Panc1 (cell line): ENCODE measurements at places on chromosomes 4 and X.

GRCh38 chr4:177100307-177100706 is 209.4 kb upstream of the NEIL3 start:
- no peak for DNase-seq

DNA sequence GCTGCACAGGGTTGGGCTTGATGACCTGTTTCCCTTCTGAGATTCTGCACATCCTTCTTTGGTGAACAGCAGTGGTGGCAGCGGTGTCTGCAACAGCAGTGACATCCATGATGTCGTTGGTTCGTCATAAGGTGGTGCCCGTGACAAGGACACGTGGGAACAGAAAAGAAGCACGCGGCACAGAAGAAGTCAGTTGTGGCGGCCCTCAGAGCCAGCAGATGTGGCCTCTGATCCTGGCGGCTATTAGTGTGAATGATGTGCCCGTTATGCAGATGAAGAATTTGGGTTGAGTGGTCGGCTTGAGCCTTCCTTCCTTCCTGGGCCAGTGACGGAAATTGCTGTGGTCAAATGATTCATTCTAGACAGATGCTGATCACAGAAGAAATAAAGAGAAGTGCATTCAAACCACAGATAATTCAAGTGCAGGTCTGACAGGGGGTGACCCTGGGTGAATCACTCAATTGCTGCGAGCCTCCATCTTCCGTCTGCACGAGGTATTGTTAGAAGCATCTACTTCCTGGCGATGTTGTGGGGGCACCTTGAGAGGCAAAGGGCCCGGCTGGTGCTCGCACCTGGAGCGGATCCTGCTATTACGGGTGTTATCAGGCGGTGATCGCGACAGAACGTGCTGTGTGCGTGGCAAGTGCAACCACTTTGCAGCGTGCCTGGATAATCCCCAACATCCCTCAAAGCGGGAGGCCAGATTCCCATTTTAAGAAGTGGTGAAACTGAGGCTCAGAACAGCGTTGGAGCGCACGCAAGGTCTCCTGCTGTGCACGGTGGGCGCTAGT is 215.2 kb upstream of the PSAPL1 start:
- DNase-seq = no peak

DNA sequence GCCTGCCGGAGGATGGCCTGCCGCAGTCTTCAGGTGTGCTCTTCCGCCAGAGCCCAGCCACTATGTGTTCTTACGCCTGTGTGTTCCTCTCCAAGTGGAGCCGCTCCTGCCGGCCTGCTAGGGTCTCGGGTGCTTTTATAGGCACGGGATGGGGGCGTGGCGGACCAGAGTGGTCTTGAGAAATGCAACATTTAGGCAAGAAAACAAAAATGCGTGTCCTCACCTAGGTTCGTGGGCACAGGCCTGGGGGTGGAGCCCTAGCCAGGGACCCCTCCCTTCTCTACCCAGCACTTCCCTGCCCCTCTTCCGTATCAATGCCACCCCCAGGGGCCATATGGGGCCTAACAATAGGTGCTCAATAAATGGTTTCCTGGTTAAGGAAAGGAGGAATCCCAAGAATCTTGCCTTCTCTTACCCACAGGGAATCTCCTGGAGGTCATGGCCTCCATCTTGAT is 34.4 kb upstream of the LRBA start:
- no peak for DNase-seq

GRCh38 chr4:83331956-83332355 is 2.7 kb downstream of the HPSE start:
- no peak for DNase-seq

GRCh38 chr4:176084769-176085168 is 19.1 kb downstream of the WDR17 start:
- DNase-seq = no peak

GRCh38 chr4:46254788-46255187 is 130.9 kb upstream of the GABRG1 start:
- no peak for DNase-seq

DNA sequence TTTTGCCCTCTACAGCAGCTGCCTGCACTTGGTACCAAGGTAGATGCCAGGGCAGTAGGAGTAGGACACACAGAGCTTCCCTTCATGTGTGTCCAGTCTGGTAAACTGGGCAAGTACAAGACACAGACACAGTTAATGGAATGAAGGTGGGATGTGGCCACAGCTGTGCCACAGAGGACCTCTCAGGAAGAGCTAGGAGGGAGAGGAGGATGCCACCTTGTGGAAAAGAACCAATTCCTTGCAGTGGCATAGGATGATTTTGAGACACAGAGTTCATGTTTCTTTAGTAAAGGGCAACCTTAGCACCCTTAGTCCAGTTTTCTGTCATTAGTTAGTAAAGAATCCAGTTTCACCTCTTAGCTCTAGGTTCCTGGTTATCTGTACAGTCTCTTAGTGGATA is 36.3 kb upstream of the TBC1D14 start:
- DNase-seq = no peak

DNA sequence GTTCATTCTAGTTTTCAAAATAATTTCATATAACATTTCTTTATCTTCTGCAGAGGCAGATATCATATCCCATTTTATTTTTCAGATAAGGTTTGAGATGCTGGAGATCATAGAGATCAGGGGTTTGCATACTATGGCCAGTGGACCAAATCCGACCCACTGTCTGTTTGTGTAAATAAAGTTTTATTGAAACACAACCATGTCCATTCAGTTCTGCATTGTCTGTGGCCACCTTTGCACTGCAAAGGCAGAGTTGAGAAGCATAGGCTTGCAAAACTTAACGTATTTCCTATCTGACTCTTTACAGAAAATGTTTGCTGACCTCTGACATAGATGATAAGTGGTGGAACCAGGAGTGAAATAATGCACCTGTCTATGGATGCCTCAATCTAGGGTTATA is 63.9 kb upstream of the SOD3 start:
- DNase-seq = no peak

DNA sequence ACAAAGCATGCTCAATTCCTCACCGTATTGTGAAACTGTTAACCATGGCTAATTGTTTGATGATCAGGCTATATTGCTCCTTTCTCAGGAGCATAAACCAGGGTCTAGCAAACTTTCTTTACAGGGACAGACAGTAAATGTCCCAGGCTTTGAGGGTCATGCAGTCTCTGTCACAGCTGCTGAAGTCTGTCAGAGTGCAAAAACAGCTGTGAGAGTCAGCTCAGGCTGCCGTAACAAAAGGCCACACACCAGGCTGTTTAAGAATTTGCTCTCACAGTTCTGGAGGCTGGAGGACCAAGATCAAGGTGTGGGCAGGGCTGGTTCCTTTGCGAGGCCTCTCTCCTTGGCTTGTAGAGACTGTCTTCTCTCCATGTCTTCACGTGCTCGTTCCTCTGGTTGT is 75.6 kb downstream of the GPR143 start:
- DNase-seq = no peak

- no peak for DNase-seq
Measured at GRCh38 chr4:113325876-113326615, 276.6 kb downstream of the ANK2 start.

DNA sequence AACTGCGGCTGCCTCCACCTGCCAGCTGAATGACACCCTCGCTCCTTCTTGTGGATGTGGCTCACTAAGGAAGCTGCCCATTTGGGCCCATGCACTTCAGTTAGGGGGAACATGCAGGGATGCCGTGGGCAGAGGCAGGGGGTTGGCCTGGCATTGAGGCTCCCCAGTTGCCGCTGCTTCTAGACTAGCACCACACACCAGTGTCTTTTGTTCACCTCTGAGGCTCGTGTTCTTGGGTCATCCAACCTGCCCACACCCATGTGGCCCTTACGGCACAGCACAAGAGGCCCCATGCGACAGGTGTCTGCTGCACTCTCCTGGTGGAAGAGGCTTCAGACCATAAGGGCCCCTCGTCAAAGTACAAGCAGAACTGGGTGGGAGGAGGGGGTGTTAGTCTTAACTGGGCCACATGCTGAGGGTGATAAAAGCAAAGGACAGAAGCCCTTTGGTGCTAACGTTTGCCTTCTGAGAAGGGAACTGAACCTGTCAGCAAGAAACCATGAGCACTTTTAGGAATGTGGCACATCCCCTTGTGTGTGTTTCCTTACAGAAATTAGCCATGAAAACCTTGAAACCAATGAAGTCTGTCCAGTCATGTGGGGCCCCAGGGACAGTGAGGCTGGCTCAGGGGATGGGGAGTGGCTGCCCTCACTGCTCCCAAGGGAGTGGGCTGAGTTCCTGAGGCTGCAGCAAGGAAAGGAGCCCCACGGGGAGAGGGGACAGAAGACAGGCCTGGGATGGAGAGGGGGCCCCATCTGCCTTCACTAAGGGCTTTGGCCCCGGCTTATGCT is 39.2 kb downstream of the MAP7D3 start:
- DNase-seq = no peak

GRCh38 chrX:30786374-30786773 is 102.7 kb downstream of the TAB3 start:
- DNase-seq = no peak

DNA sequence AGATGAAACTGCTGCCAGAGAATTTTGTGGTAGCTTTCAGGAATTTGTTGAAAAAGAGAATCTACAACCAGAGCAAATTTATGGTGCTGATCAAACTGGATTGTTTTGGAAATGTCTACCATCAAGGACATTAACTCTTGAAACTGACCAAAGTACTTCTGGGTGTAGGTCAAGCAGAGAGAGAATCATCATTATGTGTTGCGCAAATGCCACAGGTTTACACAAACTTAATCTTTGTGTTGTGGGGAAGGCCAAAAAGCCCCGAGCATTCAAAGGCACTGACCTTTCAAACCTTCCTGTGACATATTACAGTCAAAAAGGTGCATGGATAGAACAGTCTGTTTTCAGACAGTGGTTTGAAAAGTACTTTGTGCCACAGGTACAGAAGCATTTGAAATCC is 2.1 kb downstream of the TIGD2 start:
- DNase-seq = no peak
